ENCODE measurements at places on chromosomes 16 and 17.

DNA sequence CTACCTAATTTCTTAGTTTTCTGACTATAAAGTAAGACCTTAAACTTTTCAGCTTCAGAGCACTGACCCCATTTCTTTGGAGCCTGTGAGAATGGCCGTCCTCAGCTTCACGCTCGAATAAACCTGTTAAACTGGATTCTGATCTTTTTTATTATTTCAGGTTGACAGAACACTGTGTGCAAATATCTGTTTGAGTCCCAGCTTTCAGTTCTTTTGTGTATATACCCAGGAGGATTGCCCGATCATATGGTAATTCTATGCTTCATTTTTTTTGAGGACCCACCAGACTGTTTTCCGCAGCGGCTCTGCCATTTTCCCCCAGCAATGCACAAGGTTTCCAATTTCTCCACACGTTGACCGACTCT, 19.8 kb upstream of the KCNH6 start:
- no peak for DNase-seq

DNA sequence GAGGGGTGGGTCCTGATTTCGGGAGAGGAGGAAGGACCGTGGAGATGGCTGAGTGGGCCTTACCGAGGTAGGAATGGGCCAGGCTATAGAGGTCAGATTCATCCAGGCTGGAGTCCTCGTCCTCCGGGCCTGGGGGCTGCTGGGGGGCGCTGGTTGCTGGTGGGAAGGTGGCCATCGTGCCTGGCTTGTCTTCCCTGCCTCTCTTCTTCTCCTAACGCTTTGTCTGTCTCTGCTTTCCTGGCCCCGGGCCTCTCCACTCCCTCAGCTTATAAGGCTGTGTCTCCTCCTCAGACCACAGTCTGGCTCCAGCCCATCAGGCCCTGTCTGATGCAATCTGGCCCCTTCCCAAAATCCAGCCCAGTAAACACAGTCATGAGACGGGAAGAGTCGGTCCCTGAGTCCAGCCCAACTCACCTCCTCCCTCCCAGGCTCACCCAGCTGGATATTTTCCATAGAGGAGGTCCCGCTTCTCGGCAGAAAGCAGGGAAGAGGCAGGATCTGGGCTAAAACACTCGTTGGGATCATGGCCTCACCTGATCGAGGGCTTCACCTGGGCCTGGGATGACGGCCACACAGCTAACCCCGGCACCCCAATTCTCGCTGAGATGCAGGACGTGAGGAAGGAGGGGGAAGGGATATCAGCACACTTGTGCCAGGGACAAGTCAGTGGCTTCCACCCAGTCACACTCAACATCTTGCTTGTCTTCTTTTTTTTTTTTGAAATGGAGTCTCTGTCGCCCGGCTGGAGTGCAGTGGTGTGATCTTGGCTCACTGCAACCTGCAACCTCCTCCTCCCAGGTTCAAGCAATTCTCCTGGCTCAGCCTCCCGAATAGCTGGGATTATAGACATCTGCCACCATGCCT, at the start of gene NUPR1:
TSS of gene NUPR1 (minus strand) at position 242 of the 864 bp plus-strand sequence. CDS start at position 175, 67 bp downstream.
- no peak for DNase-seq

- no peak for DNase-seq
These were observed 21.3 kb downstream of the C16orf74 start for GRCh38 chr16:85729452-85730185.

- no peak for DNase-seq
These were observed 174.6 kb downstream of the ABCA8 start for GRCh38 chr17:68780596-68780995.

- no peak for DNase-seq
These were observed 230.7 kb downstream of the SLC39A11 start for GRCh38 chr17:72861811-72862210.

DNA sequence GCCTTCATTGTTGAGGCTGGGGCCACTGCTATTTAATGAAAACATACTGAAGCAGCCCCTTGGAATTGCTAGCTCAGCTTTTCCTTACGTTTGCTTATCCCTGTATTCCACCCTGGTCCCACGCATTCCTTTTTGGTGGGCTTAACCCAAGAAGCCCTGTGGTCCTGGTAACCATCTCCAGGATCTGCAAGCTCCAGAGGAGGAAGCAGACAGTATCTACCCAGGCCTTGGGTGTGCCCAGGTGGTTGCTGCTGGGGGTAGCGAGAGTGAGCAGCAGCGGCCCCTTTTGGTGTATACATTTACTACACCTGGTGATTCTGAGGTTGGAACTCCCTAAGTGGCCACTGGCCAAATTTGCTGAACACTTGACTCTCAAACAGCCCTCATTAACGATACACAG, 97.7 kb downstream of the CBLN1 start:
- no peak for DNase-seq

DNA sequence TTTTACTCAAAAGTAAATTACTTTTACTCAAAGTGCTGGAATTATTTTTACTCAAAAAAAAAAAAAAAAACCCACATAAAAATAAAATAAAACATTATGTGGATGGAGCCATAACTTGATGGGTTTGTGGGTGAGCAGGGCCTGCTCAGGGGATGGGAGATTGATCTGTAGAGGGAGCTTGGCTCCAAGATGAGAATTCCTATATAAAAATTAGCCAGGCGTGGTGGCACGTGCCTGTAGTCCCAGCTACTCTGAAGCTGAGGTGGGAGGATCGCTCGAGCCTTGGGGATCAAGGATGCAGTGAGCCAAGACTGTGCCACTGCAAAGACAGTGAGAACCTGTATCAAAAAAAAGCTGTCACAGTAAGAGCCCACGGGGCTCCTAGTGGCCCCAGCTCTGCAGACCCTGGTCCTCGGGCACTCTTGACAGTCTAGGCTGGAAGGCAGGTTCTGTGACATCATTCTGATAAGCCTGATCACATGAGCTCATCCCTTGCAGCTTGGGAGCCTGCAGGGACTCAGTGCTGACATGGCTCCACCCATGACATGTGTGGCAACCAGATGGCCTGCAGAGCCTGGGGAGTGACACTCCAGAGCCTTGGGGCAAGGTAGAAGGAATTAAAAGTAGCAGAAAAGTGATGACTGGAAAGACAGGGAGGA, 42.5 kb downstream of the ST3GAL2 start:
- DNase-seq, result no peak

DNA sequence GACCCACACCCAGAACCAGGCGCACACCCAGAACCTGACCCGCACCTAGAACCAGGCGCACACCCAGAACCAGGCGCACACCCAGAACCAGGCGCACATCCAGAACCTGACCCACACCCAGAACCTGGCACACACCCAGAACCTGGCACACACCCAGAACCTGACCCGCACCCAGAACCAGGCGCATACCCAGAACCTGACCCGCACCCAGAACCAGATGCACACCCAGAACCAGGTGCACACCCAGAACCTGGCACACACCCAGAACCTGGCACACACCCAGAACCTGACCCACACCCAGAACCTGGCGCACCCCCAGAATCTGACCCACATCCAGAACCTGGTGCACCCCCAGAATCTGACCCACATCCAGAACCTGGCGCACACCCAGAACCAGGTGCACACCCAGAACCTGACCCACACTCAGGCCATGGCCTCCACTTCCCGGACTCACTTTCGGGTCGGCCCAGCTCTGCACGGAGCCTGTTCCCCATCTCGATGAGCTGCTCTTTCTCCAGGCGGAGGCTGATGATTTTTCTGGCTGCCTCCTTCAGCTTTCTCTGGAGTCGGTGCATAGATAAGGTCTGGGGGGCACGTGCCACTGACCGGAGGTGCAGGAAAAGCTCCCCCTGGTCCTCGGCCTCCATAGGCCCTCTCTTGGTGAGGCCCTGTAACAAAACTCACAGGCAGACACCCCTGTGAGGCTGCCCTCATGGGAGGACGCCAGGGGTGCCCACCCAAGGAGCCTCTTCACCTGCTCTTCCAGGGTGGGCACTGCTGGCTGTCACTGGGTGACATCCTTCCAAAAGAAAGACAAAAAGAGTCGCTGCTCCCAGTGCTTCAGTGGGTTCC, 53.3 kb upstream of the FASN start:
- no peak for DNase-seq

GRCh38 chr16:86073103-86073625, 174.2 kb downstream of the IRF8 start:
- no peak for DNase-seq

Measured in NCI-H1048 (cell line).